ENCODE measurements at places on chromosomes 6 and 20. TPM values are rescaled to one million over a fixed set of nuclear protein-coding genes. Genes with fewer than 3 reads are reported as not detected.

Gene DNAAF9
- 2.5 TPM for total RNA-seq

- no peak for DNase-seq
Observed at GRCh38 chr20:47577314-47577713, 75.6 kb downstream of the NCOA3 start.

GRCh38 chr20:24813936-24814335 lies 135.1 kb upstream of the CST7 start:
- DNase-seq: no peak

DNA sequence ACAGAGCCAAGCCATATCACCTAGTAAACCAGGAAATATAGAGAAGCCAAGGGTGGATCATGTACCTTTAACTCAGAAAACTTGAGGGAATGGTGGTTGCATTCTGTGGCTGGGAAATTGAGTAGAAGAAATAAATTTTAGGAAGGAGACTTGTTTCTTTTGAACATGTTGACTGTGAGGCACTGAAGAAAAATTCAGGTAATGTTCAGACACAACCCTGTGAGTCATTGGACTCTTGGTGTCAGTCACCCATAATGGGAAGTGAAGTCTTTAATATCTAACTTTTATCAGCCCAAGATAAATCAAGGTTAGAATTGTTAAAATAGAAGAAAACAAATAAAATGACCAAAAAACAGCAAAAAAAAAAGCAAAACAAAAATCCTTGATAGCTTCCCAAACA lies 98.8 kb upstream of the GRIK2 start:
- no peak for DNase-seq

GRCh38 chr6:32845384-32845884 lies 1.6 kb upstream of the PSMB8 start:
- DNase-seq: no peak

Gene LCA5
- total RNA-seq: 0.74 TPM

DNA sequence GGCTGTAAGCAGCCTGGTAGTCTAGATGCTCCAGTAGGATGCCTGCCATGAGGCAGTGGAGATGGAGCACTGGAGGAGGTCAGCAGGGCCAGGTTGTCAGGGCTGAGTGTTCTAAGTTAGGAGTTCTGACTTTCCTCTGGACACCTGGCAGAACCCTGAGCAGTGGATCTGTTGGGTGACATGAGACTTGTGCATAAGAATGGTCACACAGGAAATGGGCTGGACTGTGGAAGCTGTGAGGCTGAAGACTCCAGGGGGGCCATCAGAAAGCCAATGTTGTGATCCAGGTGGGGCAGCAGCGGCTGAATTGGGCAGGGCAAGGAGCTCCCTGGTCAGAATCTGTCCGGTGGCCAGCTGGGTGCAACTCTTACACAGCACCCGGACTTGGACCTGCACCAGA lies 23.9 kb upstream of the C20orf203 start:
- no peak for DNase-seq

- DNase-seq: no peak
Observed at GRCh38 chr20:37933786-37934633, 31.1 kb downstream of the VSTM2L start.

DNA sequence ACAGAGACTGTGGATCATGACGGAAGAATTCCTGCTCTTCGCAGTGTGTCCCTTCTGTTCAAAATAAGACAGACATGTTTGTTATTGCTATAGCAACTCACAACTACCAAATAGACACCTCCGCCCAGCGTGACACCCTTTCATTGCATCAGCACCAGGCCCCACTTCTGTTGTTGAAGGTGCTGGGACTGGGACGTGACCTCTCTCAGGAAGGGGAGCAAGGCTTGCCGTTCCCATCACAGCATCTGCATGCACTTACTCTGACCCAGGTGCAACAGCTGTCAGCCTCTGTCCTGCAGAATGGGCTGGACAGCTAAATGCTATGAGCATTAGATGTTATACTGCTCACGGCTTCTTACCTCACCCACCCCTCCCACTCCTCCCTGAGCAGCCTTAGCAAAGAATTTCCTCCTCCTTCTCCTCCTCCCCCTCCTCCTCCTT lies 94.1 kb downstream of the DACT2 start:
- no peak for DNase-seq

GRCh38 chr6:161273274-161273751 lies 548 bp downstream of the AGPAT4 start:
- no peak for DNase-seq

GRCh38 chr6:125781314-125781868 lies 9.4 kb upstream of the NCOA7 start:
- no peak for DNase-seq

DNA sequence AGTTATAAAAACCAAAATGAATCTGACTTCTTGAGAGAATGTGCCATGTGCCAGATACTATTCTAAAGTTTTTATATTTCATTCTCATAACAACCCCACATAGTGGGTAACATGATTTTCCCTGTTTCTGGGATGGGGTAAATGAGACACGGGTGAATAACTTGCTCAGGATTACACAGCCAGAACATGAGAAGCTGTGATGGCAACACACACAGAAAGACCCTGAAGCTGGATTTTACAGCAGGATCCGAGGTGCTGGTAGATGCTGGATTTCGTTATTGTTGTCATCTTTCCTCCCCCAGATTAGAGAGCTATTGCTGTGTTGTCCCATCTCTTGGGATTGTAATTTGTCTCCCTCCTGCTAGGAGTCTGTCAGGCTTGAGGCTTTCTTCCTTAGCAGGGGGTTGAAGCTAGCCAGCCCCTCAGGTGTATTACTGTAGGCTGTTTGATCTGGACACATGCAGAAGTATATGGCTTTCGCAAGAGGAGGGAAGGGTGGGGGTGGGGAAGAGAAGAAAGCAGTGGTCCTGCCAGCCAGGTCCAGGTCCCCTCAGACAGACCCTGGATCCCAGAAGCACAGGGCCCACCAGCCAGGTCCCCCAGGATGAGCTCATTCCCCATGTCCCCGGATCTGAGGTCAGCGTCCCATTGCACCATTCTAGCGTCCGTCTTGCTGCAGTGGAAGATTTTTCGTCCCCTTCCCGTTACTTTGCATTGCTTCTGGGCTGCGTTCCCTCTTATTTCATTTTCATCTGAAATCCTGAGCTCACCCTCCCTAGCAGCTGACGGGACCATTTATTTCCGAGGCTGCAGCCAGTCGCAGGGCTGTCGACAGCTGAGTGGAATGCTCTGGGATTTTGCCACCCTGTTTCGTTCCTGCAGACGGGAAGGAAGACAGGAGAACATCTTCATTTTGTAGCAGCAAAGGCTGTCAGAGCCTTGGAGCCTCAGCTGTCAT lies 7.3 kb upstream of the KCNG1 start:
- no peak for DNase-seq

DNA sequence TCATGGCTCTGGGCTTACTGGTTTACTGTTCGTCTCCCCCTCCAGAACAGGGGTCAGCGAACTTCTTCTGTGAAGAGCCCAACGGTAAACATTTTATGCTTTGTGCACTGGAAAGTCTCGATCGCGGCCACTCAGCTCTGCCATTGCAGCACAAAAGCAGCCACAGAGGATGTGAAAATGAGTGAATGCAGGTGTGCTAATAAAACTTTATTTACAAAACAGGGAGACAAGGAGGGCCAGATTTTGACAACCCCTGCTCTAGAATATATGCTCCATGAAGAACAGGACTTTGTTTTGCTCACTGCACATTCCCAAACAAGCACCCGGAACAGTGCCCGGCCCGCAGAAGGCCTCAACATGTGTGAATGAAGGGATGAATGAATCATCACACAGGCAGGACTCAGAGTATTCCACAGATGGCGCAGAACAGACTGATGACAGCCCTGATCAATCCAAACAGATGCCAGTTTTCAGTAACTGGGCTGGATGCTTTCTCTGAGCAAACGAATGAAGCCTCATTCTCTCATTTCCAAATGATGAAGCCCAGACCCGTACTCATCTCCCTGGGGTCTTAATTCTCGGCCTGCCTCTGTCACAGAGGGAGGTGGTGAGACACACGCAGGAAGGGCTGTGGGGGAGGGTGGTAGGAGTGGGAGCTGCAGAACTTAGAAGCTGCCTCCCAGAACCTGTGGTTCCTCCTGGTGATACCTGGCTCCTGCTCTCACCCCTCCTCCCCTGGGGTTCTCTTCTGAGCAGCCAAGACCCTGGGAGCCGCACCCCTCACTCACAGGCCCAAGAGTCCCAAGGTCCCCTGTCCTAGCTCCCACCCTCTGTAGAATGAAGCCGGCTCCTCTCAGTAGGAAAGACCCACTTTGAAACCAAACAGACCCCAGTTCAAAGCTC lies 196.4 kb downstream of the PREX1 start:
- no peak for DNase-seq

GRCh38 chr6:124432620-124433019 lies 529.6 kb upstream of the RNF217 start:
- no peak for DNase-seq

- DNase-seq: no peak
Observed at GRCh38 chr20:17036541-17036940, 190.3 kb upstream of the PCSK2 start.

- DNase-seq: peak; percentile 79
Observed at GRCh38 chr6:44921798-44922197, 406.3 kb upstream of the RUNX2 start.
